ENCODE measurements at places on chromosomes 1 and 21.

GRCh38 chr1:205140113-205140512 lies 18.3 kb upstream of the RBBP5 start:
- no peak for DNase-seq

GRCh38 chr1:53536606-53537005 lies 77.4 kb downstream of the DMRTB1 start:
- DNase-seq, result no peak

DNA sequence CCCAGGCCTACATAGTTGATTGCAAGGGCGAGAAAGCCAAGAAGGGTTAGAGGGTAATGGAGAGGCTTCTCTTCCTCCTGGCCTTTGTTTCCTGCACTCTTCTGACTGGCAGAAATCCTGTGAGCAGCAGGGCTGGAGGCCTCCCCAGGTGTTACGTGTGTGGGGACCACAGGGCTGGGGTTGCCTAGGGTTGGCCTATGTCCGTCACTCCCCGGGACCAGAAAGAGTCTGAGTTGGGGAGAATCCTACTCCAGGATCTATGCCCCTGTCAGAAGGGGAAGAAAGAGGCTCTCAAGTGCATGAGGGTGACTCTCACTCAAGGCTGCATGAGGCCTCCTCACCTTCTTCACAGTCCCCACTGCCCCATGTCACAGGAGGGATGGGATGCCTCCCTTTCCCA lies 38.5 kb downstream of the IGFN1 start:
- no peak for DNase-seq

DNA sequence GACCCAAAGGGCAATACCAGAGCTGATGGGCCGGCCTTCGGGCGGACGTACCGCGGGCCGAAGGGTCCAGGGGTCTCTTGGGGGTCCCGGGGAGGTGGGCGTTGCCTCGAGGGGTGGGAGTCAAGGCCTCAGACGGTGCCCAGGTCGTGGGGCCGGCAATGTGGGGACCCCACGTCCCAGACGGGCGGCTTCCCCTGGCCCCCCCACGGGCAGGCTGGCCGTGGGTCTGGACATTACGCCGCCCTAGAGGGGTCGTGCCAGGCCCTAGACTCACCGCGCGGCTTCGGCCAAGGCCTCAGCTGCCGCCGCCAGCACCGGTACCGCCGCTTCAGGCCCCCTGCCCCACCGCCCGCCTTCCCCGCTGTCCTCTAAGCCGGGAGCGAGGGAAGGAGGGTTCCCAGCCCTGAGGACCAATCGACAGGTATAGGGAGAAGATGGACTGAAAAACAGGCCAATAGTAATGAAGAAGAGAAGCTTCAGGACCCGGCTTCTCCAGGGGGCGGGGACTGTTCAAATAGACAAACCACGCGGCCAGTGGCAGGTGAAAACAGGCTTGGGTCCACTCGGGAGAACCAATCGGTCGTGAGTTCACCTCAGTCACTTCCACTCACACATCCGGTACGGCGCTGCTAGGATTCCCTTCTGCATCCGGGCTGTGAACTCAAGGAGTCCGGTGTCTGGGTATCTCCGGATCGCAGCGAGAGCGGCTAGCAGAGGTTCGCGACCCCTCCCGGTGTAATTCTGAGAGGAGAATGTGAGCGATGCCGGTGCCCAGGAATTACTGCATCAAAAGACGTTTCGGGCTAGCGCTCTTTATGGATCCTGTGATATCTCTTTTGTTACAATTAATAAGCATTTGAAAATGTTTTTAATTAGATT lies at the start of gene MTOR:
Gene MTOR, minus strand, starts transcription at position 381 of the 879 bp plus-strand sequence. CDS start 3,142 bp downstream, outside the sequence.
- DNase-seq, result peak; percentile 100

DNA sequence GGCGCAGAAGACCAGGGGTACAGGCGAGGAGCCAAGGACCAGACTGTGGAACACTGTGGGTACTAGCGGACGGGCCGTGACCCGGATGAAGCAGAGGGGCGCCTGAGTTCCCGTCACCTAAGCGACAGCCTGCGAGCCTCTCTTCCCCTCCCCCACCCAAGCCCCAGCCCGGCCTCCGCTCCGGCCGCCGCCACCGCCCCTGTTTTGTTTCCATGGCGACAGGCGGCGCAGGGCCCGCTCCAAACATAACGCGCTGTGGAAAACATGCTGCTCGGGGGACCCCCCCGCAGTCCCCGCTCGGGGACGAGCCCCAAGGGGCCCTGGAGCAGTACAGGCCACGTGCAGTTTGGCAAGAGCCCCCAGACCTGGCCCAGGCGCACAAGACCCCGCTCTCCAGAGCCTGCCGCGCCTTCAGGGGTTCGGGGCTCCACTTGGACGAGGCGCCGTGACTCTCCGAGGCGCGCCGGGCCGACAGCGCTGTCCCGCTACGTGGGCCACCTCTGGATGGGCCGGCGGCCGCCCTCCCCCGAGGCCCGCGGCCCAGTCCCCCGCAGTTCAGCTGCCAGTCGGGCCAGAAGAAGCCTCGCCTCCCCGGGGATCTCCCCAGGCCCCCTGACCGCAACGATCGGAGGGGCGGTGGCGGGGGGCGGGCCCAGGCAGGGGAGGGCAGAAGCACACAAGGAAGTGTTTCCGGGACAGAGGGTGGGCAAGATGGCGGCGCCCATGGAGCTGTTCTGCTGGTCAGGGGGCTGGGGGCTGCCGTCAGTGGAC lies at the start of gene MTX1:
Gene MTX1, plus strand, starts transcription at position 155 of the 771 bp plus-strand sequence. Its CDS starts 110 bp downstream, at position 265.
- DNase-seq, result peak; percentile 87

GRCh38 chr1:210940081-210940617 lies 193.8 kb downstream of the KCNH1 start:
- DNase-seq, result no peak

- DNase-seq, result no peak
Measured at GRCh38 chr1:240876071-240876470, 264.1 kb upstream of the GREM2 start.

DNA sequence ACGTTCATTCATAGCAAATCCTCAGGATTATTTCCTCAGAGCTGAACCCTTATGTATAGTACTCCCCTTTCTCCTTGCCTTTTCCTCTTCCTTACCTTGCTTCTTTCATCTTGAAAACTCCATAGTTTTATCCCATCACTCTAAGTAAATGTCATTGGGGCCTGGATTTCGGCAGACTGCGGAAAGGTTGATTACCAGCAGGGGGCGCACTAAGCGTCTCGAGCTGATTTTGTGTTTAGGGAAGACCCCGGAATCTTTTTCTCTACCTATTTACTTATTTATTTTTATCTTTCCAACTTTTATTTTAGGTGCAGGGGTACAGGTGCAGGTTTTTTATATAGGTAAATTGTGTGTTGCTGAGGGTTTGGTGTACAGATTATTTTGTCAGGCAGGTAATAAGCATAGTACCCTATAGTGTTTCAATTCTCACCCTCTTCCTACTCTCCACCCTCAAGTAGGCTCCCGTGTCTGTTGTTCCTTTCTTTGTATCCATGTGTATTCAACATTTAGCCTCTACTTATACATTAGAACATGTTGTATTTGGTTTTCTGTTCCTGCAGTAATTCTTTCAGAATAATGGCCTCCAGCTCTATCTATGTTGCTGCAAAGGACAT lies 11.4 kb upstream of the MTARC1 start:
- peak; percentile 33 for DNase-seq

GRCh38 chr1:155106862-155107261 lies 20.8 kb upstream of the EFNA1 start:
- peak; percentile 52 for DNase-seq

GRCh38 chr1:36740446-36740845 lies 257.7 kb upstream of the CSF3R start:
- DNase-seq, result no peak

DNA sequence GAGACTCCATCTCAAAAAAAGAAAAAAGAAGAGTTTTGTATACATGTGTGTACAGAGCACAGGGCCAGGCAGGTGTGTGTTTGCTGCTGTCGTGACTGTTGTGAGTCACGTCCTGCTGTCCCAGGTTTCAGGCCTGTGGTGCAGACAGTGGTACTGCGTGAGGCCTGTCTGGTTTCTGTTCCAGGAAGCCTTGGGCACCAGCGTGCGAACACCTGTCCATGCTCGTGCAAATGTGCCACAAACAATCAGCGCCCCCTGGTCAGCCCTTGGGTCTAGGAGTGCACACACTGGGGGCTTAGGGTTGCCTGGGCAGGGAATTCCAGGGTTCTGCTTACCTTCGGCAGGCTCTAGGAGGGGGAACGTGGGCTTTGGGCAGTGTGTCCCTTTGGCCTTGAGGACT lies 16.9 kb downstream of the GPR157 start:
- DNase-seq, result no peak

GRCh38 chr1:1858382-1859086 lies 32.4 kb downstream of the GNB1 start:
- DNase-seq, result no peak

- no peak for DNase-seq
Measured at GRCh38 chr1:239999170-239999569, 92.5 kb upstream of the FMN2 start.

DNA sequence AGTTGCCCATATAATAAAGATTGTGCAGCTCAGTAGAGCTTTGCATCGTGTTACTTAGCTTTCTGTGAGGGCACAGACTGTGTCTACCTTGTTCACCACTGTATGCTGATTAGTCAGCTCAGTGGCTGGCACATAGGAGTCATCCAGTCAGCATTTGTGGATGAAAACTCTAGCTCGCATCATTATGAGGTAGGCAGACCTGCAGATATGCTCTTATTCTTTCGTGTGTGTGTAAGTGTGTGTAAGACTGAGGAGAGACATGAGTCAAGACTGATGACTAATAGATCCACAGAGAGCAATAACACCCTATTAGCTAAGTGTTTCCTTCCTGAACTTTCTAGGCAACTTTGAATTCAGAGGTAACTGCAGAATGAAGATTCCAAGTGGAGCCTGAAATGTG lies 17.1 kb downstream of the TTF2 start:
- no peak for DNase-seq

GRCh38 chr1:44413740-44414139 lies 8.7 kb downstream of the RNF220 start:
- no peak for DNase-seq

- no peak for DNase-seq
Measured at GRCh38 chr1:152899883-152900282, 8.5 kb upstream of the IVL start.

- DNase-seq, result no peak
Measured at GRCh38 chr1:41955461-41956159, 36.9 kb upstream of the HIVEP3 start.

DNA sequence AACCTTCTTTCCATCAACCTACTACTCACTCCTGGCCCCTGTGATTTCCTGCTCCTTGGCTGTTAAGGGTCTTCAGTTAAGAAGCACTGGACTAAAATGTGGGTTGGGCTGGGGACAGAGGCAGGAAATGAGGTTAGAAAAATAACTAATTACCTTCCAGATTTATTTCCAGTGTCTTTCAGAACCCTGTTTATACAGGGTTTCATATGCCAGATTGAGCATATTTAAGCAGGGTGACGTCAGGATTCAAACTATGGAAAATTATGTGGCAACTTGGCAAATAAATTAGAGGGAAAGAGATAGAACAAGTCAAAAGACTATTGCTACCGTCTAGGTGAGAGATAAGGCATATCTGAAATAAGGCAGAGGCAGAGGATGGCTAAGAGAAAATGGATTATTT lies 11.7 kb upstream of the MCOLN3 start:
- DNase-seq, result no peak

DNA sequence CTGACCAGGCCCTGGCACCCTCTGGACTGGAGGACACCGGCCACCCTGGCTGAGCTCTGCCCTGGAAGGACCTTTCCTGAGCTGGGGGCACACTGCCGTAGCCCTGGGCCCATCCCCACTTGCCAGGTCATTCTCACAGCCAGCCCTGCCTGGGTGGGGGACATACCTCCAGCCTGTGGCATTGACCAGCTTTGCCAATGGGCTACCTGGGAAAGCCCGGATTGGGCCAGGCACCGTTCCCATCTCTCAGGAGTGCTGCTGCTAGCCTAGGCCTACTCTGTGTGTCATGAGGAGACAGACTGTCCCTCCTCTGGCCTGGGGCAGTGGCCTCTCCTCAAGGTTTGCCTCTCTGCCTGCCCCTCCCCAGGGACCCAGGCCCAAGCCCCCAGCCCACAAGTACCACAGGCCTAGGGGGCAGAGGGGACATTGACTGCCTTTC lies 40.0 kb downstream of the COQ8A start:
- no peak for DNase-seq

GRCh38 chr1:11198257-11198656 lies 9.1 kb downstream of the ANGPTL7 start:
- no peak for DNase-seq

- peak; percentile 68 for DNase-seq
Measured at GRCh38 chr1:204169858-204170257, 3.7 kb upstream of the REN start.

GRCh38 chr1:214386747-214387146 lies 105.8 kb downstream of the SMYD2 start:
- no peak for DNase-seq

DNA sequence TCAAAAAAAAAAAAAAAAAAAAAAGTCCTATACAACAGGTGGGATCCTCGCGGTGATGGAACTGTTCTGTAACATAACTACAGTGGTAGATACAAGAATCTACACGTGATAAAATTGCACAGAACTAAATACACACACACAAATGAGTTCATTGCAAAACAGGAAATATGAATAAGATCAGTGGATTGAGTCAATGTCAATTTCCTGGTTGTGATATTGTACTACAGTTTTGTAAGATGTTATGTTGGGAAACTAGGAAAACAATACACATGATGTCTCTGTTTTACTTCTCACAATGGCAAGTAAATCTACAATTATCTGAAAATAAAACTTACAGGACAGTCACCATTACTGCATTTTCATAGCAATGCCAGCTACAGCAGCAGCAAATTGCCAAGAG lies 59.8 kb downstream of the ITGB3BP start:
- DNase-seq, result no peak

GRCh38 chr1:116020668-116021272 lies 44.5 kb downstream of the SLC22A15 start:
- DNase-seq, result peak; percentile 63

GRCh38 chr1:201537891-201538611 lies 876 bp upstream of the NAV1 start:
- DNase-seq, result no peak

DNA sequence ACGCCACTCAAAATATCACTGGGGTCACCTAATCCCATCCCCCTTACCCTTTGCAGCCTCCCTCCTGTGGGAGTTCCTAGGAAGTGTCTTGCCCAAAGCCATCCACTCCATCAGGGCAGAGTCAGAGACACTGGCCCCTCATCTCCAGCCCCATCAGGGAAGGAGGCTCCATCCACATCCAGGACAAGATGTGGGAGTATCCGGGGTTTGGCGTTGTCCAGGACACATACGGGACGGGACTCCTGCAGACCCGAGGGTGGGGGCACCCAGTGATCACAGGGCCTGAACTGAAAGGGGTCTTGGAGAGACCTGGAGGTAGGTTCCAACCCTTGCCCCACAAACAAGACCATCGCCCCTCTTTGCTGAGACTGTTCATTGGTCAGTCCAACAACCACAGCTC lies 348.2 kb downstream of the MATN1 start:
- no peak for DNase-seq

GRCh38 chr21:43286196-43286595 lies 117.4 kb downstream of the CRYAA start:
- no peak for DNase-seq

DNA sequence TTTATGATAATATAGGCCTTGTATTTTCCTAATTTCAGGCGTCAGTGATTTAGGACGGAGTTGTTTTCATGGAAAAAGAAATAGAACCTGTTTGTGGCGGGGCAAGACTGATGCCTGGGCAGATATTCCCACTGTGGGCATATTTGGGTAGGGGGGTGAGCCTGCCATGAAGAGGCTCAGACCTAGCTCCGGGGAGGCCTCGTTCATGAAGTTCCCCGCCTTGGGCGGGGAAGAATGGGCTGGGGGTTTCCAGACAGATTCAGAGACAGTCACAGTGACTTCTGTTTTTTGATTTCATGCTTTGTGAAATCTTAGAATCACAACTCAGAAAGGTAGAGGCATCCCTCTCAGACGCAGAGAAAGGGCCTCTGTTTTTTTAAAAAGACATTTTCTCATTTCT lies 36.1 kb downstream of the RUNX3 start:
- no peak for DNase-seq

- no peak for DNase-seq
Measured at GRCh38 chr21:45857761-45858160, 123.8 kb upstream of the COL6A1 start.
